Stimulated activated CD4-positive, alpha-beta T cell treated with anti-CD3 and anti-CD28 coated beads, Interleukin-4, amount 100 ng/mL, for 4 hours (primary cell): ENCODE measurements at places on chromosomes 4 and X.

DNA sequence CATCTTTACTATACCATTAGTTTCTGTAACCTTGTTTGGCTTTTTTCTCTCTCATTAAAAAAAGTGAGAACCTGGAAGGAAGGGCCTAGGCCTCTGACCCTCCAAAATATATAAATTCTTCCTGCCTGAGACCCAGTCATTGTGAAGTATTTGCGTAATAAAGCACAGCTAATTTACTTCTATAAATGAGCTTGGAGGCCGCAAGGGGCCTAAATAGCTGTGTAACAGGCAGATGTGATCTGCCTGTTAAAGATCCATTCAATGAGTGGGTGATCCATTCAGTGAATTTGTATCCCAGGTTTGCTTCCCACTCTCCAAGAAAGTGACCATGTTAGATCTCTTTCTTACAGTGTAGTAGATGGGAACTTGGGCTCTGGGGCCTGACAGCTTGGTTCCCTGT, 595 bp upstream of the PYURF start:
- no peak for DNase-seq

GRCh38 chr4:173522951-173523395, 7.1 kb downstream of the HAND2 start:
- no peak for DNase-seq

DNA sequence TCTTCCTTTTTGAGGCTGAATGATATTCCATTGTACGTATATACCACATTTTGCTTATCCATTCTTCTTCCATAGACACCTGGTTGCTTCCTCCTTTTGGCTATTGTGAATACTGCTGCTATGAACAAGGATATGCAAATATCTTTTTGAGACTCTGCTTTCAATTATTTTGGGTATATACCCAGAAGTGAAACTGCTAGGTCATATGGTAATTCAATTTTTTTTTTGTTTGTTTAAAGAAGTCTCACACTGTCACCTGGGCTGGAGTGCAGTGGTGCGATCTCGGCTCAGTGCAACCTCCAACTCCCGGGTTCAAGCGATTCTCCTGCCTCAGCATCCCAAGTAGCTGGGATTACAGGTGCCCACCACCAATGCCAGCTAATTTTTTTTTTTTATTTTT, 75.3 kb downstream of the METTL14 start:
- no peak for DNase-seq

- DNase-seq: no peak
Measured at GRCh38 chr4:110414561-110414920, 61.4 kb upstream of the ENPEP start.

DNA sequence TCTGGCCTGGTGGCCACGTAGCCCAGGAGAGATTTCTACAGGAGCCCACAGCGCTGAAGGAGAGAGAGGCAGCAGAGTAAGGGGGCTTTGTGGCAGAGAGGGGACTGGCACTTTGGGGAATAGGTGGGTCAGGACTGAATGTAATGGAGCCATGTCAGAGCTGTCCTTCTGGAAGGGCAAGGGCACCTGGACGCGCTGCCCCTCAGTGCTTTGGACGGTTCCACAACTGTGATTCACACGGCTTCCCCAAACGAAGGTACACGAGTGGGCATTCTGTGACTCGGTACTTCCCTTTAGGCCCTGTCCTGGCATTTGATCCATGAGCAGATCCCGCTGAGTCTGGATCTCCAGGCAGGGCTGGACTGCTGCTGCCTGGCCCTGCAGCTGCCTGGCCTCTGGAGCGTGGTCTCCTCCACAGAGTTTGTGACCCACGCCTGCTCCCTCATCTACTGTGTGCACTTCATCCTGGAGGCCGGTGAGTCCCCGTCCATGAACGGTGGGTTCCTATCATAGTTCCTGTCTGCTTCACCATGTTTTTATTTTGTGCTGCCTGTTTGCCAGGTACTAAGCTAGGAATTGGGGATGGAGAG, 35.2 kb upstream of the MSANTD1 start:
- no peak for DNase-seq

GRCh38 chrX:145843146-145843904, 25.7 kb downstream of the SLITRK2 start:
- no peak for DNase-seq

GRCh38 chr4:55730280-55730931, 89.2 kb upstream of the EXOC1L start:
- DNase-seq: no peak

DNA sequence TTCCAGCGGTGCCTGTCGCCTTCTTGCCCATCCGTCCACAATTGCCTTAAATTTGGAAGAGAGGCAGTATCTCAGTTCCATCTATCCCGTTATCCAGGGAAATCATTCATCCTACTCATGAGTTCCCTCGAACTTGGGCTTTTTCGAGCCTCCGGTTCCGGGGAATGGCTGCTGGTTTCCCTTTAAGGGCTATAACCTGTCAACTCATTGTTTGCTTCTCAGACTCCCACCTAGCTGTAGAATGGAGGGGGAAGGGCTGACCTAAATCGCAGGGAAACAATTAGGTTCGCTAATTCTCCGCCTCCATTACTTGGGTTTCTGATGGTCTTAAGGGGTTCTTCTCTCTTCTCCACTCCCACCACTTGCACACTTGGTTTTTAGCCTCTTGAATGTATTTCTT, 1.2 kb downstream of the UCHL1 start:
- no peak for DNase-seq

GRCh38 chr4:53376900-53377299, 541 bp upstream of the FIP1L1 start:
- no peak for DNase-seq
